ENCODE measurements at places on chromosomes 2 and 18.

DNA sequence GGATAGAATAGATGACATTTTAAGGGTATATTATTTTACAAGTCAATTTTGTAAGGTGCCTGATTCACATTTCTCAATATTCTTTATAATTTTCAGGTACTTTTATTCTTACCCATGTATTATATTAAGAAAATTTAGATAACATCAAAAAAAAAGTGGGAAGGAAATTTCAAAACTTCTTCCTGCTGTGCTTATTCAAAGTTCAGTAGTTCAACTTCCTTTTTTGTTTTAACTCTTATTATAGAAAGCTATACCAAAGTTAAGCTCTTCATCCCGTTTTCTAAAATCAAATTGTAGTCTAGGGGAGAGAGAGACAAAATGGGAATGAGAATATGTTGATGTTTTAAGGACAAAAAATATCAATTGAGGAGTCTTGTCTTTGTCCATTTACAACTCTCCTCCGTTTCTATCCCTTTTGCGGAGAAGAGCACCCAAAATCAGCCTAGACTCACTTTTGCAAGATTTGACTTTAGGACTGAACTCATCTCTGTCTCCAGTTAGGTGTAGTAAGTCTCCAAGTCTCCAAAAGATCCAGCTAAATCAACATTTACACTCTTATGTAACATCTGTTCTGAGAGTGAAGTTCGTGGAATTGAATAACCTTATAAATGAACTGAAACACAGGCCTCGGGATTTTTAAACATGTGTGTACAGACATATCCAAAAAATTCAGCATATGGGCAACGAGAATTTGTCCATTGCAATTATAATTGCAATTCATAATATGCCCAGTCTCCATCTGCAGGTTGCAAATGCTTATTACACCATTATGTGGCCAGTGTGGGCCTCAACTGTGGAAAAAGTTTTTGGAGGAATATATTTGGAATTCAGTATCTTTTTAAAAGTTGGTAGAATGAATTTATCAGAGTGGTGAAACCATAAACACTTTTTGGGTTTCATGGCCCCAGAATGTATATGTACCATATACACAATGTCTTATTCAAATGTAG lies 23.9 kb downstream of the FAM124B start:
- no peak for DNase-seq

- no peak for DNase-seq
These were observed 577 bp downstream of the ERCC3 start for GRCh38 chr2:127293386-127293747.

GRCh38 chr2:72496479-72496878 lies 329.4 kb downstream of the EXOC6B start:
- DNase-seq: no peak

- no peak for DNase-seq
These were observed 9.4 kb upstream of the NEURL3 start for GRCh38 chr2:96514521-96514920.

- DNase-seq: no peak
These were observed 72.8 kb downstream of the PLEKHA3 start for GRCh38 chr2:178553047-178553446.

DNA sequence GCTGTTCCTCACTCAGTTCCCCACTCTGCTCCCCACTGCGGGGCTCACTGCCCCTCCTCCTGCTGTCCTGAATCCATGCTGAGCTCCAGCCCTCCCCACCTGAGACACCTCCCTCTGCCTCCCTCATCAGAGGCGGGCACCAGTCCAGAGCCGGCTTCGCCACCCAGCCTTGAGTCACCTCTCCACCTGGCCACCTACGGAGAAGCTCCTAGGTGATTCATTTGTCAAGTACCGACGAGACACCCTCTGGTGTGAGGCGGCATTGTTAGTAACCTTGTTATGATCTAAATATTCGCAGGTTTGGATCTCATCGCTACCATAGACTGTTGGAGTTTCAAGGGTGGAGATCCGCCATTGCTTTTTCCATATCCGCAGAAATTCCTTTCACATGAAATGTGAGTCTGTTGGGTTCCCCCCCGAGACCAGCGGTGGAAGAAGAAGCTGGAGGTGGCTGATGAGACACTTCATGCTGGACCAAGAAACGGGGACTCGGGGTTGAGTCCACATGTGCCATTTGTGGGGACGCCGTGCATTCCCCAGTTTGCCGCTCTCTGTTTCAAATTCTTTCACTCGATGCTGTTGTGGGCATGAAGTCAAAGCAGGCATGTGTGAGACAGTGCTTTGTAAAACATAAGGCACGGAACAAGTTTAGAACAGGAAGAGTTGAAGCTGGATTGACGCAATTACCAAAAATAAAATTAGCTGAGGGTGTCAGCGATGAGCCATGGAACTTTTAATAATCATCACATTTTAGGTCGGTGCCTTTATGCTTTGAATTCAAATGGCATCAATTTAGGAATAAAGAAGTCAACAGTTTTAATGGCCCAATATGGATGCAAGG lies 259.8 kb upstream of the HDAC4 start:
- DNase-seq: no peak

- no peak for DNase-seq
These were observed 7.0 kb downstream of the TIMM21 start for GRCh38 chr18:74155276-74155675.

DNA sequence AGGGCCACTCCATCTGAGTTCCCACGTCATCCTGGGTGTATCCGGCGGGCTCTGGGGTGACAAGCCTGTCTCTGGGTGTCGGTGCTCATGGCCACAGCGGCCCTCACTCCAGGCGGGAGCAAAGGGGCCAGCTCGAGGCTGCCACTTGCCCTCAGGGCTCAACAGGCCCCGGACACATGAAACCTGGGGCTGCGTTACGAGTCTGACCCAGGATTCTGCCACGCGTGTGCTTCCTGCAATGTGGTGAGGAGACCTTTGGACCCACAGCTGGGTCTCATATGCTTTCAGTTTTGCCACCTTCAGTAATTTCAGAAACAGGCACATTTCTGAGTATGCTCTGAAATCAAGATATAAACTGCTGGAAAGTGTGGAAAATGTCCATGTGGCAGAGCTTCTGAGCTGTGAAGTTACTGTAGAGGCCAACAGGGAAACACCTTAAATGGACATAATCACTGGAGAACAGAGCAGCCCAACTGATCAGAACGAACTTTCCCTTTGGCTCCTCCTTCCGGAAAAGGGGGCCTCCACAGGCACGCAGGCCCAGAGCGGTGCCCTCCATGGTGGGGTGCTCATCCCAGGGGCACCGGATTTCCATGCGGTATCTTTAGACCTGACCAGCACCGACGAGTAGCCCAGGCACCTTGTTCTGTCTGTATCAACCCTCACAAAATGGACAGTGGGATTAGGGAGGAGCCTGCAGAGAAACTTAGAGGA lies 14.1 kb downstream of the PER2 start:
- no peak for DNase-seq

DNA sequence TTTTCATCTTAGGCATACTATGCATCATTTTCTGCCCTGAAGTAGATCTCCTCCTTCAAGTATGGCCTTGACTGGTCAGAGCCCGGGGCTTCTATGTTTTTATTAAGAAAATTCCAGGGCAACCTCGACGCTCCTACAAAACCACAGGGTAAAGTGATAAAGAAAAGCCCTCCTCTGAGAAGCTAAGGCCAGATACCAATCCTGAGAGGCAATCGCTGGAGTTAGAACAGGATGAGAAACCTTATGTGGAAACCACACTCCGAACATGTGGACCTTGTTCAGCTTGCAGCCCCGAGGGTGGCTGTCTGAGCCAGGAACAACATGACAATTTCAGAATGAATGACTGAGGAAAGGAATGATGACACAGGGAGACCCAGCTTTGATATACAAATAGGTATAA lies 35.6 kb downstream of the RMC1 start:
- DNase-seq: no peak

GRCh38 chr2:155080373-155080772 lies 381.9 kb downstream of the KCNJ3 start:
- no peak for DNase-seq

DNA sequence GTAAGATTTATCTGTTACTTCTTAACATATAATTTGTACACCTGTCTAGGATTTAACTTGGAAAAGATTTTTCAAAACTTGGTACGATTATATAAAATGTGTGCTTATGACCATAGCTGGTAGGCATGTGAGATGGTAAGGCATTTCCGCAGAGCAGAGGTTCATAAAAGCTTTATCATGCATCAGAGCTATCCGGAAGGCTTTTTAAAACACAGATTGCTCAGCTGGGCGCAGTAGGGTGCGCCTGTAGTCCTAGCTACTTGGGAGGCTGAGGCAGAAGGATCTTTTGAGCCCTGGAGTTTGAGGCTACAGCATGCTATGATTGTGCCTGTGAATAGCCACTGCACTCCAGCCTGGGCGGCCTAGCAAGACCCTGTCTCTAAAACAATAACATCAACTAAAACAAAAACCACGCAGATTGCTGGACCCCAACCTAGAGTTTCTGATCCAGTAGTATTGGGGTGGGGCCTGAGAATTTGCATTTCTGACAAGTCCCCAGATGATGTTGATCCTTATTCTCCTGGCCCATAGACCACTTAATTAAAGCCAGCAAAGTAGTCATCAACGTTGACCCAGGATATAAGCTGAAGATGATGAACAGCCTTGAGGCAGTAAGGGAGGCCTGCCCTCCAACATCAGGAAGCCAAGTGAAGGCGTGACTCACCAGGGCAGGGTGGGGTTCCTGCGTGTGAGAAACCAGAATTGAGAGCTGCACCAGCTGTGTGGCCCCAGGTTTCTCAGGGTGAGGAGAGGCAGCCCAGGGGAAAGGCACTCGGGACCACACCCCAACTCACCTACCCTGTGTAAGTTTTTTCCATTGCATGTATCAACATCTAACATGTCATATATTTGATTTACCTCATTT lies 21.6 kb upstream of the SLC20A1 start:
- DNase-seq: no peak

DNA sequence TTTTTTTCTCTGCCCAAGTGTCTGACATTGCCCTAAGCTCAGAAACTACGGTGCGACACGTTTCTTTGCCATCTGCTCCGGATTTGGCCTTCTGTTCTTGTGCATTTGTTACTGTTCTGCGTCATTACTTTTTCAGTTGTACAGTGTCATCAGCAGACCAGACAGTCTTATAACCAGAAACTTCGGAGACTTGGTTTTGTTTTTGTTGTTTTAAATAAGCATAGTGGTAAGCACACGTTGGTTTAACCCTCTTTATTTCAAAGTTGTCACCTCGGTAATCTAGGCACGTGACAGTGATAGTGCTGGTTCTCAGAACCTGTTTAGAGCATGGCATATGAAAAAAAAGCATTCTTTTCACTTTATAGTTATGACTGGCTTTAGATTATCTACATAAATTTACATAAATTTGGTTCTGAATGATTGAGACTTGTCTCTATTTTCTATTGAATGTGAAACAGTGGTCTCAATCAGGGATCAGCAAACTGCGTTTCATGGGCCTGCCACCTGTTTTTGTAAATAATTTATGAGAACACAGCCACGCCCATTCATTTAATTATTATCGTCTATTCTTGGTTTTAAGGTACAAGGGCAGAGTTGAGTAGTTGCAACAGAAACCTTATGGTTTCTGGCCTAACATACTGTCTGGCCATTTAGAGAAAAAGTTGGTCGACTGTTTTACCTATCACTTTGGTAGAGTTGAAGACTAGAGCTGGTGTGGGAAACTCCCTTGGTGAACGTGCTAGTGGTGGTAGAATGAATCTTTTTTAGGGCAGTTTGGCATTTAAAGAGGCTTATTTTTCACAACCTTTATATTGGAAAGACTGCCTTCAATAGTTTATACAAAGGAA lies 106.5 kb downstream of the ZNF532 start:
- no peak for DNase-seq

- DNase-seq: peak; percentile 38
These were observed 175.7 kb downstream of the ICOS start for GRCh38 chr2:204112084-204112770.

- DNase-seq: peak; percentile 9
These were observed 552.3 kb downstream of the KCNJ3 start for GRCh38 chr2:155250800-155251199.

DNA sequence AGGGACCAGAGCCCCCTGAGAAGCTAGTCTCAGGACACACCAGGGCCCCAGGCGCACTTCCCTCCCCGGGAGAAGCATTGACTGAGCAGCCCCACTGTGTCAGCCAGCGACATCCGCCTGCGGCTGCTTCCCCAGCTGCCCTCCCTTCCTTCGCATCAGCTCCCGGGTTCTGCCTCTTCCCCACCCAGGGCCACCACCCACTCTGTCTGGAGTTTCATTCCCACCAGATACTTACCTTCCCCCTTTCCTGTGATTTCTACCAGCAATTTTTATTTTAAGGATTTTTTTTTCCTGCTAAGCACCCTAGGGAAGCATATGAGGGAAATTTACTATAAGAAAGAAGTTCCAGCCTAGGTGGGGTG lies 99.2 kb downstream of the SMAD7 start:
- no peak for DNase-seq

- DNase-seq: no peak
These were observed 63.8 kb downstream of the PIK3C3 start for GRCh38 chr18:42018831-42019230.

GRCh38 chr18:9539283-9539682 lies 64.0 kb downstream of the RALBP1 start:
- DNase-seq: no peak

DNA sequence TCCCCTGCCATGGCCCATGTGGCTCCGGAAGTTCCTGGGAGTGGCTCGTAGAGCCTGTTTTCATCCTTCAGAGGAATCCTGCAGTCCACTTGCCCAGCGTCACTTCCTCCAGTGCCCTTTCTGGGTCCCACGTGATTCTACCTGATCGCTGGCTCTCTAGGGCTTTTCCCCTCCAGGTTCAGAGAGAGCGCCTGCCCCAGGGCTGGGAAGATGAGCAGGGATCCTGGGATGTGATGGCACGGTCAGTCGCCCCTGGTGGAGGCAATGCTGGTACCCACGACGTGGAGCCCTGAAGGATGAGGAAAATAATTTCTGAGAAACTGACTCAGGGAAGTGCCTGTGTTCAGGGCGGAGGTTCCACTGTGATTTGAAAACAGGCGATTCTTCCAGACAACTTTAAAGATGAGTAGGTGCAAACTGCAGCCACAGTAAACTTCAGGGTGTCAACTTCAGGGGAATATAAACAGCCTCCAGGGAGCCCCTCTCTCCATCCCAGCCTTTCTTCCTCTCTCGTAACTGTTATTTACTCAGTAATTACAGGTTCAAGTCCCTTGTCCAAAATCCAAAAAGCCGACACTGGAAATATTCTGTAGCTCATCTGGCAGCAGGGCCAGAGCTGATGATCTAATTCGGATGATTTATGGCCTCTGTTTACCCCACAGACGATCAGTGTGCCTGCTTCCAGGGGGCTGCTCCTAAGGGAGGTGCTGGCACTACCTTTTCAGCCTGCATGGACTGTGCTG lies 105.9 kb downstream of the AGAP1 start:
- DNase-seq: peak; percentile 8

Data from NCI-H1092 treated with DMSO at 0.1 percent for 48 hours (cell line).